ENCODE measurements at places on chromosomes 1 and 21.

DNA sequence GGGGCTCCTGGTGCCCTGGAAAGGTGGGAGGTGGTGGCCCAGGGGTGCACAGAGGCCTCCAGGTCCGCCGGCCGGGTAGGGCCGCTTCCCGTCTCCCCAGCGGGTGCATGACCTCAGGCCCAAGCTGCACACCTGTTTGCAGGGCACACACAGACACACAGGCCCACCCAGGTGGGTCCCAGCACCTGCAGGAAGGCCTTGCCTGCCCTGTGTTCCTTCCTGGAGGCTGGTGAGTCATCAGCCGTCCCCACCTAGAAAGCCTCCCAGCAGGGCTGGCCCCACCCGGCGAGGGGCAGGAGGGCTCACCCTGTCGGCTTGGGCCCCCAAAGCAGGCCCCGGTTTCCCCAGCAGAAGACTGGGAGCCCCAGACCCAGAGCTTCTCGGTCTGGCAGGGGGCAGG, 23.6 kb upstream of the TTLL10 start:
- DNase-seq, result peak; percentile 71

DNA sequence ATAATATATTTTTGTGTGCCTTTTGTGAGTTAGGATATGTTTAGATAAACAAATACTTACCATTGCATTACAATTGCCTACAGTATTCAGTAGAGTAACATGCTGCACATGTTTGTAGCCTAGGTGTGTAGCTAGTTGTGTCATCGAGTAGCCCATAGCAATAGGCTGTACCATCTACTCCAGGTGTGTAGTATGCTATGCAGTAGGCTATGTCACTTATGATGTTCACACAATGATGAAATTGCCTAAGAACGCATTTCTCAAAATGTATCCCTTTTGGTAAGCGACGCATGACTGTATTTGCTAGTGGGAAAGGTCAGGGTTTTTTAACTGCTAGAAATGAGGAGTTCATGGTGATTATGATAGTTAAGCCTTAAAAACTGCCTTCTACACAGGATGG, 30.0 kb upstream of the B3GALT5 start:
- no peak for DNase-seq

- DNase-seq, result no peak
Measured at GRCh38 chr1:56631901-56632300, 13.2 kb upstream of the PRKAA2 start.

GRCh38 chr1:25217015-25217414, 15.3 kb downstream of the SYF2 start:
- DNase-seq, result no peak

DNA sequence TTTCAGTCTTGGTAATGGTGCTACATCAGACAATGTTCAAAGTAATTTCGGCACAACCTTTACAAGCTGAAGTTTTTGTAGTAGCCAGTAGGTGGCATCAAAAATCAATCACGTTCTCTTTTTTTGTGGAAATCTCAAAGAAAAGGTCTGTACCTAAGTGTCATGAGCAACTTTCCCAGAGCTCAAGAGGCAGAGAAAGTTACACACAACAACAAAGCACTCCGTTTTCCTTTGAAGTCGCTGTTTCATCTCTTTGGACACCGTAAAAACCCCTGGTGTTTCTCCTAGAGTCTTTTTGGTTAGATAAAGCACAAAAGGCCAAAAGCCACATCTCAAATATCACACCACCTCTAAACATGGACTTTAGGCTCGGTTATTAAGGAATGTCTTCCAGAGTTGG, 131.6 kb downstream of the LHX8 start:
- peak; percentile 22 for DNase-seq

- no peak for DNase-seq
Measured at GRCh38 chr21:42722808-42723473, 69.5 kb downstream of the PDE9A start.

DNA sequence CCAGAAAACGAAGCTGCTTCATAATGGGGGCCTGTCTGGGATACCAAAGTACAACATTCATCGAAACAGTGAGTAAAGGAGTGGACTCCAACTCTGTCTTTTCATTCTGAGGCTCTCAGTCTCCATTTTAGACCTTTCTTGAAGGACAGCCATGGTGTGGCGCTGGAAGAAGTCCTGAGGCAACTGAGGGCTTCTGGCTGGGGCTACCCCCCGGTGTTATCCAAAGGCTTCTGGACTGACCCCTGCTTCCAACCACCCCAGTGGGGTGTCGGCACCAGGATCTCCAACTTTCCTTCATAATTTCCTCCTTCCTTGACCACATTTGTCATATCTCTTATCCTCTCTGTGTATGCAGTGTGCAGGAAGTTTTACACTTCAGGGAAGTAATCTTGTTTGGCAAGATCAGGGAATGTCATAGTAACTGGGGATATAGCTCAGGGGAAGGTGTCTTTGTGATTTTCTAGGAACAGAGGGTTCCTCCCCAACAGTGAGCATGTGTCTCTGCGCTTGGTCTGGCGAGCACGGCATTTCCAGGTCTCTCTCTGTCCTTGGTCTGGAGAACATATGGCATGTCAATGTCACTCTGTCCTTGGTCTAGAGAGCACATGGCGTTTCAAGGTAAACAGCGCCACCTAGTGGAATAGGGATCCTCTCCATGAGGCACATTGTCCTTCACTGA, 19.4 kb upstream of the BSDC1 start:
- peak; percentile 66 for DNase-seq

DNA sequence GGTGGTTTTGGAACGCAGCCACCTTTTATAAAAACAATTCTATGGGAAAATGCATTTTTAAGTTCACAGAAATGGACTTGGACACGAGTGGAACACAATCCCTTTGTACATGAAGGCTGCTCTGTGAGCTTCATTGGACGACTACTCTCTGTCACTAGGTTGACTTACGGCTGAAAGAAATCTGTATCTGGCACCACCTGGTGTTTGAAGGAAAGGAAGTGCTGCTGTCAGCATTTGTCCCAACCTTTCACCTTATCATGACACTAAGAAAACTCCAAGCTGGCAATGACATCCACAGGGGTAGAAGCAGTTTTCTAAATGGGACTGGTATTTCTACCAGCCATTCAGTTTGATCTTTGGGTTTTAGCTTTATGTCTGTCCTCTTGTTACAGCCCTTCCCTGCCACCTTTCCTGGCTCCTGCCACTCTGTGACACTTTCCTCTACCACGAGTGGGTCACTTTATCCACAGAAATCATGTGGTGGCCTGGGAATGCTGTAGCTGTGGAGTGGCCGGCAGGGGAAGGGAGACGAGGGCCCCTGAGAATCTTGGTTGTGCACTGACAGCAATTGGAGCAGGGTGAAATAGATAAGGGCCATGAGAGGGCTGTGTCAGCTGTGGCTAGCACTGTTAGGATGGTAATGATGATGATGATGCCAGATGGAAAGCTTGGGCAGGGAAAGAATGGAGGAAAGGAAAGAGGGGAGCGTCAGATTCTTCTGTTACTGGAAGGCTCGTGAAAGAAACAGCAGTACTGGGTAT, 85.2 kb downstream of the TBX19 start:
- no peak for DNase-seq

GRCh38 chr1:109910123-109910962, at the start of gene CSF1:
CSF1 (plus strand) TSS chr1:109910849; CDS start chr1:109911024, 175 bp downstream.
- peak; percentile 45 for DNase-seq

- no peak for DNase-seq
Measured at GRCh38 chr1:207115269-207115668, 11.2 kb downstream of the C4BPA start.

All from Calu3 (cell line).